Neural crest cell (in vitro differentiated cells): ENCODE measurements at places on chromosomes 5 and 9.

- no peak overlapping the region for H3K27ac ChIP-seq
- no peaks in the 10 kb centered on the region for H3K36me3 ChIP-seq
- H3K27me3 ChIP-seq: no peaks in the 10 kb centered on the region
- DNase-seq: no peak
Measured at GRCh38 chr9:129921905-129922304, 86.6 kb downstream of the USP20 start.

GRCh38 chr9:111023128-111023527 is 15.1 kb downstream of the LPAR1 start:
- no peaks in the 10 kb centered on the region for H3K4me1 ChIP-seq
- H3K36me3 ChIP-seq: peaks cover 12% of the 10 kb centered on the region
- no peak overlapping the region for H3K27ac ChIP-seq
- DNase-seq: no peak
- no peak overlapping the region for H3K4me3 ChIP-seq

GRCh38 chr5:139642891-139643871 is 5.0 kb upstream of the CXXC5 start:
- H3K4me1 ChIP-seq: peaks cover 47% of the 10 kb centered on the region
- H3K4me3 ChIP-seq: peak overlapping the region; percentile 89
- no peaks in the 10 kb centered on the region for H3K36me3 ChIP-seq
- DNase-seq: no peak

GRCh38 chr9:4297151-4297785 is 2.6 kb downstream of the GLIS3 start:
- H3K27me3 ChIP-seq: peaks cover 45% of the 10 kb centered on the region
- DNase-seq: peak; percentile 31
- H3K36me3 ChIP-seq: no peaks in the 10 kb centered on the region
- H3K4me3 ChIP-seq: peak overlapping the region; percentile 97

DNA sequence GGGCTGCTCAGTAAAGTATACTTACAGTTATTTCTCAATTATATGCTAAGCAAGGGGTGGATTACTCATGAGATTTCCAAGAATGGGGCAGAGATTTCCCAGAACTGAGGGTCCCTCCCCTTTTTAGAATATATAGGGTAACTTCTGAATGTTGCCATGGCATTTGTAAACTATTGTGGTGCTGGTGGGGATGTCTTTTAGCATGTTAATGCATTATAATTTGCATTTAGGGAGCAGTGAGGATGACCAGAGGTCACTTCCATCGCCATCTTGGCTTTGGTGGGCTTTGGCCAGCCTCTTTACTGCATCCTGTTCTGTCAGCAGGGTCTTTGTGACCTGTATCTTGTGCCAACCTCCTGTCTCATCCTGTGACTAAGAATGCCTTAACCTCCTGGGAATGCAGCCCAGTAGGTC is 35.5 kb downstream of the TTC1 start:
- peaks cover 4% of the 10 kb centered on the region for H3K36me3 ChIP-seq
- H3K27me3 ChIP-seq: no peaks in the 10 kb centered on the region
- H3K4me3 ChIP-seq: no peak overlapping the region
- no peak for DNase-seq
- H3K27ac ChIP-seq: peak overlapping the region; percentile 65

DNA sequence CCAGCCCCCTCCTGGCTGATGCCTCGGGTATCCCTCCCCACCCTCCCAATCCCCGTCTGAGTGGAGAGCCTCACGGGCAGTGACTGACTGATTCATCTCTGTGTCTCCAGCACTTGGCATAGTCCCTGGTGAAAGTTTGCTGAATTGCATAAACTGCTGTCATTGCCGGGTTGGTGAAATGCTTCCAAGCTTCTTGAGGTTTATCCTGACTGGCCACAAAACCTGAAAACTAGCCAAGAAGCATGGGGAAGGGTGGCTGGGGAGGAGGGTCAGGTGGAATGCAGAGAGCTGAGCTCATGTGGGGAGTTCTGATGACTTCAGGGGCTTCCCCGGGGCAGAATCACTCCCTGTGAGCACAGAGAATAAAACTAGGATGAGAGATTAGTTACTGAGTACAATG is 56.9 kb upstream of the GGTA1 start:
- H3K4me3 ChIP-seq: no peak overlapping the region
- DNase-seq: no peak
- H3K36me3 ChIP-seq: no peaks in the 10 kb centered on the region
- no peaks in the 10 kb centered on the region for H3K27me3 ChIP-seq

- H3K36me3 ChIP-seq: no peaks in the 10 kb centered on the region
- H3K4me1 ChIP-seq: no peaks in the 10 kb centered on the region
- H3K27me3 ChIP-seq: no peaks in the 10 kb centered on the region
Measured at GRCh38 chr5:39219437-39219836, at the start of gene FYB1. FYB1 (minus strand) TSS chr5:39219563; CDS start chr5:39202960, 16,603 bp downstream.

- no peak overlapping the region for H3K27ac ChIP-seq
- H3K4me1 ChIP-seq: no peaks in the 10 kb centered on the region
- H3K27me3 ChIP-seq: no peaks in the 10 kb centered on the region
Measured at GRCh38 chr9:109600142-109600541, 102.0 kb upstream of the PTPN3 start.

DNA sequence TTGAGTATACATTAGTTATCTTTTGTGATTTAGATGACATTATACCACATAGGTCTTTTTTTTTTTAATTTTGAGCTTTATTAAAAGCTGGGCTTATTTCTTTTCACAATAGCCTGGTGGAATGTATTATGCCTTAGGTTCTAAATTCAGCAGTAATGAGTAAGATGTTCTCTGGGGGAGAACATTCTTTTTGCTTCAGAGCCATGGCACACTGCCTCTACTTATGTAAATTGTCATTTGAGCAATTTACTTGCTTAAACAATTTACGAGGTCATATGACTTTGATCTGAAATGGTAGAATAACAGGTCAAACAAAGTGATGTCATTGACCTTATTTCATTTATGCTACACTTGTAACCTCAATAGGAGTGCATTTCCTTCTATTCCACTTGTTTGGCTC is 154.2 kb downstream of the FOCAD start:
- H3K36me3 ChIP-seq: peaks cover 24% of the 10 kb centered on the region
- H3K4me1 ChIP-seq: peaks cover 29% of the 10 kb centered on the region
- H3K4me3 ChIP-seq: no peak overlapping the region
- no peak for DNase-seq
- H3K27ac ChIP-seq: no peak overlapping the region

DNA sequence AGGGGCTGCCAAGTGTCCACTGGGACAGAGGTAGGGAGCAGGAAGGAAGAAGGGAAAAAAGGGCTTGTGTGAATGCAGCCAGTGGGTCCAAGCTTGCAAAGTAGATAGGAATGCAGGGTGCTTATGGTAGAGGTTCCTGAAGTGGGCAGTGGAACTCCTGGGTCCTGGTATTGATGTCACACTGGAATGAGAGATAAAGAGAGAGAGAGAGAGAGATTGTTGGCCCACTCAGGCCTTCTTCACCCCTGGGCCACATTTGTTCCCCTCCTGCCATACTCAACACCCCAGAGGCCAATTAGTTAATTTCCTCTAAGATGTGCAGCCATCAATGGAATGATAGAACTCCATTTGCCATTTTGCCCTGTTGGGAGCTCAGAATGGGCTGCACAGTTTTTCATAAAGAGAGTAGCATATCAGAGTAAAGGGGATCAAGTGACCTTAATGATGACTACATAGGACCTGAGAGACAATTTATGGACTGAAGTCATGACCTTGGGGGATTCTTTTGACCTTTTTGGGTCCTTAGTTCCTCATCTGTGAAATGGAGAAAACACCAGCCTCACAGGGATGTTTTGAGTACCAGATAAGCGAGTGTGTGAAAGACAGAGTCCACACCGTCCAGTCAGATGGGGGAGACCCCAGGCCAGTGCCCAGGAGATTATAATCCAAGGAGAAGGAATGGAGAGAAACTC is 52.9 kb downstream of the PPARGC1B start:
- H3K27ac ChIP-seq: no peak overlapping the region
- DNase-seq: no peak
- no peaks in the 10 kb centered on the region for H3K27me3 ChIP-seq
- peaks cover 32% of the 10 kb centered on the region for H3K4me1 ChIP-seq

DNA sequence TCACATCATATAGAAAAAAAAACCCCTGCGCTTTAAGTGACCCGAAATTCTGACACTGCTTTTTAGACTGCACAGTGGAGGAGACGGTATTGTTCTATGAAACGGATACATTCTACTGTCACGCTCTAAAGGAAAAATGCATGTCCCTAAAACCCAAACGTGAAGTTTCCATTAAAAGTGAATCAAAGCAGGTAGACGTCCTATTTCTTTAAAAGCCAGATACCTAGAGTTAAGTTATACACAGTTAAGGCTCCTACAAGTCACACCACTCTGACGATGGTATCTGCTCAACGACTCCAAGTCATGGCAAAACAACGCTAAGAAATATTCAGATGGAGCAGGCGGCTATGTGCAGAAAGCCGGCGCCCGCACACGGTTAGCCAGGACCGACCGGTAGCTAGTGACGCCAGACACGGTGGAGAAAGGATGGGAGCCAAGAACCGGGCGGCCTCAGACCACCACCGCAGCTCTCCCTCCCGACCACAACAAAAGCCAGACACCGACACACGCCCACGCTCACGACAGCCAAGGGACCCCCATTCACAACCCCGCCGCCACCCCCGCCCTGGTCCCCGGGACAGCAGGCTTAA is 734 bp downstream of the SKP1 start:
- H3K27me3 ChIP-seq: no peaks in the 10 kb centered on the region
- H3K27ac ChIP-seq: peak overlapping the region; percentile 99
- DNase-seq: peak; percentile 32
- peaks cover 13% of the 10 kb centered on the region for H3K36me3 ChIP-seq
- peaks cover 26% of the 10 kb centered on the region for H3K4me1 ChIP-seq

DNA sequence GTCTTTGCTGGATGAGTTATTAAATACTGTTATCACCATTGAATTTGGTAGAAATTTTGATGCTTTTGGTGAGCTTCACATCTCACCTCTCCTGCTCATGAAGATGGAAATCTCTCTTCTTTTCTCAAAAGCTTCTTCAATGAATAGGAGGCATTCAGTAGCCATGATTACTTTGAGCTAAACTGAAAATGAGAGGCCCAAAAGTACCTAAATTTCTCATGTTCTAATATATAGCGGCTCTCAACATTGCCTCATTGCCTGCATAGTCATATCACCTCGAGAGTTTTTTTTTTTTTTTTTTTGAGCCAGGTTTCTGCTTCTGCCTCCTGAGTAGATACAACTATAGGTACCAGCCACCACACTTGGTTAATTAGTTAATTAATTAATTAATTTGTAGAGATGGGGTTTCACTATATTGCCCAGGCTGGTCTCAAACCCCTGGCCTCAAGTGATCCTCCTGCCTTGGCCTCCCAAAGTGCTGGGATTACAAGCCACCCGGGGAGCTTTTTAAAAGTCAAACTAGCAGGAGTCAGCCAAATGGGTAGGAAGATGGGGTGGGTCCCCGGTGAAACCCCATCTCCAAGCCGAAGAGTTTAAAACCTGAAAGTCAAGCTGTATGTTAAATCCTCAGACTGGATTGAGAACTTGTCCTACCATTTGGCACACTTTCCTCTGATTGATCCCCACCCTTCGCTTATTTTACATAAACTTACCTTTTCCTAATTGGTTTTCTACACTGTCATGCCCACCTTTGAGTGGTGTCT is 169.0 kb downstream of the DOCK2 start:
- H3K36me3 ChIP-seq: no peaks in the 10 kb centered on the region
- H3K4me3 ChIP-seq: no peak overlapping the region
- H3K27ac ChIP-seq: no peak overlapping the region
- peaks cover 18% of the 10 kb centered on the region for H3K27me3 ChIP-seq

- no peak for DNase-seq
- peak overlapping the region; percentile 92 for H3K27ac ChIP-seq
- H3K4me1 ChIP-seq: peaks cover 50% of the 10 kb centered on the region
- H3K27me3 ChIP-seq: peaks cover 2% of the 10 kb centered on the region
- H3K36me3 ChIP-seq: peaks cover 11% of the 10 kb centered on the region
- H3K4me3 ChIP-seq: peak overlapping the region; percentile 97
Measured at GRCh38 chr5:138032028-138032571, 779 bp downstream of the FAM13B start.

DNA sequence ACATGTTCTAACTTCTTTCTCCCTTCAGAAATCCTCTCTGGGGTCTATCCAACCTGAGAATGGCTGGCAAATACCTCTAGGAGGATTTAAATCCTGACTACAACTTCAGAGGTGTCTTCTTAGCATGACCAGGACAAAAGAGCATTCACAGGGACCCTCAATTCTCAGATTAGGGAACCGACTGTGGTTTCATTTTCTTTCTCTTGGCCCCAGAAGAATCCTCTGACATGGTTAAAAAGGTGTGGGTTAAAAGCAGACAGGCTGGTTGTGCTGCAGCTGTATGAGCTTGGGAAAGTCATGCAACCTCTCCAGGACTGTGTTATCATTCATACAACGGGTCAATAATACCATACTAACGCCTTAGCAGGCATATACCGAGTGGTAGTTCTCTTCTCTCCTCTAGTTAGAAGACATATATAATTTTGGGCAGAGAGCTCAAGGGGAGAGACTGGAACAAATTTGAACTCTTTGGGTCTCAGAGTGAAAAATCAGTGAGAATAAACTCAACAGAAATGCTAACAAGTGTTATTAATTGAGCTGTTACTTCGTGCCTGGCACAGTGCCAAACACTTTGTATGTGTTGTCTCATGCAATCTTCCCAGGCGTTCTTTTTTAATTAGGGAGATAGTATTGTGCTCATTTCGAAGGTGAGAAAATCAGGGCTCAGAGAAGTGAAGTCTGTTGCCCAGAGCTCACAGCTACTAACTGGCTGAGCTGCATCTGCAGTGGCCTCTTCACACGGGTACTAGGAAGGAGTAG is 35.2 kb downstream of the INSYN2B start:
- peak overlapping the region; percentile 94 for H3K27ac ChIP-seq
- peaks cover 27% of the 10 kb centered on the region for H3K4me1 ChIP-seq
- no peaks in the 10 kb centered on the region for H3K36me3 ChIP-seq
- DNase-seq: no peak
- H3K27me3 ChIP-seq: no peaks in the 10 kb centered on the region

DNA sequence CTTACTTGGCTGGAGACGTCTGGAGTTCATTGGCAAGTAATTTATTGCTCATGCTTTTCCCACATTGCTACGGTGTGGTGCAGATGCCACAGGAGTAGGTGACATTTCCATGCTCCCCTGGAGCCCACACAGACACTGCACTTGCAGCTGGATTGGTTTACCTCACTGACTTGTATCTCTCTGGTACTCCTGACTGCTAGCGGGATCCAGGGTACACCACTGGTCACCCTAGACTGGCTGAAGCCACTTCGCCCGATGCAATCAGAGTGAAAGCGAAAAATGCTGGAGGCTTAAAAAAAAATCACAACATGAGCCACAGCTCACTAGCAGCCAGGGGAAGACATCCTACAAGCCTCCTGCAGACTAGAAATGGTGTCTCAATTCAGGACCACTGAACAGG is 32.6 kb upstream of the SLIT3 start:
- no peak for DNase-seq
- H3K4me3 ChIP-seq: no peak overlapping the region
- H3K36me3 ChIP-seq: no peaks in the 10 kb centered on the region
- H3K27me3 ChIP-seq: peaks cover 8% of the 10 kb centered on the region

DNA sequence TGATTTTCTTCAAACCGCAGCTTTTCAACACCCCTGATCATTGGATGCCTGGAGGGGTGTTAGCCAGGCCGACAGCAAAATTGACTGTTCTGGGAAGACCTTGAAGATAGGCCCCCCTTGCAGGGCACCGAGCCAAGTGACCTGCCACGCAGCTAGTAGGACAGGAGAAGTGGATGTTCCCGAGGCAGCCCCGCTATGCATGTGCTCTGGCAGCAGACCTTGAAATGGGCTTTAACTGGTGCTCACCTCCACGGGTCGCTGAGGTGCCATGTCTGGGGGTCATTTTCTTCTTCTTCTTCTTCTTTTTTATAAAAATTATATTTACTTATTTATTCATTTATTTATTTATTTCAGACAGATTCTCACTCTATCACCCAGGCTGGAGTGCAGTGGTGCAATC is 12.6 kb downstream of the FGF18 start:
- no peak overlapping the region for H3K4me3 ChIP-seq
- H3K36me3 ChIP-seq: no peaks in the 10 kb centered on the region
- no peak for DNase-seq
- H3K4me1 ChIP-seq: peaks cover 13% of the 10 kb centered on the region
- no peak overlapping the region for H3K27ac ChIP-seq

- no peaks in the 10 kb centered on the region for H3K27me3 ChIP-seq
- H3K36me3 ChIP-seq: no peaks in the 10 kb centered on the region
- peak; percentile 58 for DNase-seq
Measured at GRCh38 chr9:127877566-127877998, at the start of gene AK1. AK1 (minus strand) TSS chr9:127877675; CDS start chr9:127874617, 3,058 bp downstream.
